EH (cell line): ENCODE measurements at places on chromosomes 1 and 21.
A peak's percentile ranks its signal among the peaks of the same experiment; 100 is the strongest.

DNA sequence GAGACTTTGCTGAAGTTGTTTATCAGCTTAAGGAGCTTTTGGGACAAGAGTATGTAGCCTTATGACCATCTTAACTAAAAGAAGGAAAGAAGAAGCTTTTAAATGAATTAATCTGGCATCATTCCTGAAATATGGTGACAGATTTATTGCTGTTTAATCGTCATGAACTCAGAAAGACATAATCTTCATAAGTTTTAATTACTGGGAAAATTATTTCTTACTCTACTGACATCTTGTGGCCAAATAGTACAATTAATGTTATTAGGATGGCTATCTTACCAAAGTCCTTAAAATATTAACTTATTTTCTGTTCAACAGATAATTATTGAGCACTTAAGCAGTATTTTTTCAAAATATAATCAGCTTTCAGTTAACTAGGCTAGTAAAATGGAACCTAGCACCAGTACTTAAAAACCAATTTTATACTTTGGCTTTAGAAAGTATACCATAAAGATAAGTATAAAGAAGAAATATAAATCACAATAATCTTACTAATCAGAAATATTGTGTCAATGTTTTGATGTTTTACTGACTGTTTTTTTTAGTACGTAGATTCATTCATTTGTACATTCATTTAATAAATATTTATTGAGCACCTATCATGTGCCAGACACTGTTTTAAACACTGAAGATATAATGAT is 34.7 kb upstream of the GPR25 start:
- peak; percentile 53 for DNase-seq

- DNase-seq, result peak; percentile 73
Measured at GRCh38 chr1:165383067-165383466, 26.6 kb upstream of the LMX1A start.

- no peak for DNase-seq
Measured at GRCh38 chr1:2271211-2271721, 43.1 kb downstream of the SKI start.

- DNase-seq, result no peak
Measured at GRCh38 chr1:114574365-114574764, 7.0 kb downstream of the BCAS2 start.

DNA sequence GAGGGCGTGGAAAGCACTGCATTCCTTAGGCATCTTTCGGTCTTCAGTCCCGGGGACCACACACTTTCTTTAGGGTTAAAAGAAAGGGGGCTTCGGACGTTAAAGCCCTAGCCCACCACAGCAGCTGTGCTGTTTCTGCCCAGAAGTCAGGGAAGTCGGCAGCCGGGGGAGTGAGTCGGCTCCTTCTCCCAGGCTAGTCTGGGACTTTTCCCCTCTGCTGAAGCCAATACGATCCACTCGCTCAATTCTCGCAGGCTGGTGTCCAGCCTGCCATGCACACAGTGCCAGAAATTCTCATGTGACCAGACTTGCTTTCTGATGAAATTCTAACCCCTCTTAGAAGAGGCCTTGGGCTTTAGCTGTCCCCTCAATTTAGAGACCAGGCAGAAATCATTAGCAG is 67.7 kb downstream of the BCAR3 start:
- peak; percentile 71 for DNase-seq

GRCh38 chr1:209486861-209487593 is 96.5 kb upstream of the CAMK1G start:
- DNase-seq, result peak; percentile 69

GRCh38 chr1:9341301-9341845 is 48.7 kb downstream of the SPSB1 start:
- DNase-seq, result peak; percentile 17

DNA sequence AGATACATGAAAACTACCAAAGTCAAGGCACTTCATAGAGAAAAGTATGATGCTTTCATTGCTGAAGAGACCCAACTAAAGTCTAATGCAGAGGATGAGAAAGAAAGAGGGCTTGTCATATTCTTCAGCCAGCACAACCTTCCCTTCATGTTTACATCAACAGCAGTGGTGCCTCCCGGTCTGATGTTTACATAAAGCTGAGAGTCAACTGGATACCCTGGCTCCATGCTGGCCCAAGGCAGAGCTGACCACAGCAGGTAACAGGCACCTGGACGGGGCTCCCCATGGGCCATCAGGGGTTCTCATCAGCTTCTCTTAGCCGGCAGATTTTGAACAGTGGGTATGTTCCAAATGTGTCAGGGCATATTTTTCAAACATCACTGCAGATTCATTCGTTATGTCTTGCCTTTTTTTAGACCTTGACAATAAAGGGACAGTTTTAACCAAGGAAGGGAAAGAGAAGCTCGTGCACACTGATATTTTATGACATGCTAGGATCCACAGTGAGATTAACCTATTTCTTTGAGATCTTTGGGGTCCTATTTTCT is 117.1 kb downstream of the NRIP1 start:
- no peak for DNase-seq

DNA sequence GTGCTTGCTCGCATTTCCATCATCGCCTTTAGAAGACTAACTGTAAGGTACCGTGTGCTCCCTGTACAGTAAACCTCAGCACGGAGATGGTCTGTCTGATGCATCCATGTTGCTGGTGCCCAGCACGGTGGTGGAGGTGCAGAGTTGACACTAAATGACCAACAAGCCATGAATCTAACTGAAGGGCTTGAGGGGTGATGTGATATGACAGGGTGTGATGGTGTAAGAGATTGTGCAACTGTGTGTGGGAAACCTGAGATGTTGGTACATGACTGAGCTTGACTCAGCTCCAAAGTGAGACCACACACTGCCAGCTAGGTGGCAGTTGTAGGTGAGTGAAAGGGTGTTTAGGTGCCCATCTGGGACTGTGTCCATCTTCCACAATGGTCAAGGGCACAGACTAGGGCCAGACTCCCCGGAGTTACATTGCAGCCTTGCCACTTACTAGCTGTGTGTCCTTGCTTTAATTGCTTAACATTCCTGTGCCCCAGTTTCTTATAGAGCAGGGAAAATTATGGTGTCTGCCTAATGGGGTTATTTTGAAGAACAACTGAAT is 21.4 kb downstream of the SLC2A1 start:
- peak; percentile 74 for DNase-seq

- no peak for DNase-seq
Measured at GRCh38 chr21:14491269-14491681, 54.8 kb downstream of the SAMSN1 start.

DNA sequence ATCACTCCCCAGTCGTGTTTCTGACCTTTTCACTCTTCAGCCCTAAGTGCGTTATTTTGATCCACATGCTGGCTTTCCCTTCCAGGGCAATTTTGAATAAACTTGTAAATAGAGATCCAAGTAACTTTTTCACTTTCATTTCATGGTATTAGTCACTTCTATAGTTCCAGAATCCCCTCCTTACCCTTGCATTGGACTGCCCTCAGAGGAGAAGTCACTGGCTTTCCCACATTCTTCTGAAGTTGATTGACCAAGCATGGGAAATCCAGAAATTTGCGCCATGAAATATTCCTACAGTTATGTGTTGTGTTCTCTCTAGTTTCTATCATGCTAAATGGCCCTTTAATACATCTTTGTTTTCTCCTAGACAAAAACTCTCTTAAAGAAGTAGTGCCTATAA is 177.3 kb upstream of the GORAB start:
- no peak for DNase-seq

DNA sequence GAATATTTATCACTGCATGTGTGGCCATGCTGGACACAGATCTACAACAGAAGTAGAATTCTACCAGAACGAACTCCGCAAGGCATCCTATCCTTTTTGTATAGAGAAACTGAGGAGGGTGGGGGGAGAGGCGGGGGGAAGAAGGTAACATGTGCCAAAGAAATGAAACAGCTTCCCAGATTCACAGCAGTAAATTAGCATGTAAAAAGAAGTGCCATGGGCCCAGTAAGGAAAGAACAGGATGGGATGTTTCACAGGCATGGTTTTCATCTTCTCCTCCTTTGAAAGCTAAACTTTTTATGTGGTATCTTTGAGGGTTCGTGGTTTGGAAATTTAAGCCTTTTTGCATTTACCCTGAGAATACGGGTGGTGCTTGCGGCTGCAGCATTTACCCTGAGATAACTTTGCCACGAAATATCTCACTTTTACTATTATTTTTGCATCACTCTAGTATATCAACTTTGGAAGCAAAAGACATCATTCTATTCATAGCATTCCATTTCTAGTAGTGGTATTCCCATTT is 168.9 kb downstream of the TPR start:
- DNase-seq, result no peak

GRCh38 chr1:155975375-155976061 is 2.8 kb downstream of the ARHGEF2 start:
- DNase-seq, result no peak

DNA sequence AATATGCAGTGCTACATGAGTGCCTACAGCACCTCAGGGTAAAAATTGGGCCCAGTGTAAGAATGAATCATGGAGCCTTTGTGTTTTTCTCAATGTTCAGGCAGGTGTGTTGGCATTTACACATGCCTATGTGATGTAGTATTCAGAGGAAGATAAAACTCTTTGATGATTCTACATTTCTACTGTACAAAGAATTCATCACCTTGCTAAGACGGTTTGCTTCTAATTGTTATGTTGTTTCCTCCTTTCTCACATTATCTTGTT is 867.3 kb downstream of the TTLL7 start:
- no peak for DNase-seq

DNA sequence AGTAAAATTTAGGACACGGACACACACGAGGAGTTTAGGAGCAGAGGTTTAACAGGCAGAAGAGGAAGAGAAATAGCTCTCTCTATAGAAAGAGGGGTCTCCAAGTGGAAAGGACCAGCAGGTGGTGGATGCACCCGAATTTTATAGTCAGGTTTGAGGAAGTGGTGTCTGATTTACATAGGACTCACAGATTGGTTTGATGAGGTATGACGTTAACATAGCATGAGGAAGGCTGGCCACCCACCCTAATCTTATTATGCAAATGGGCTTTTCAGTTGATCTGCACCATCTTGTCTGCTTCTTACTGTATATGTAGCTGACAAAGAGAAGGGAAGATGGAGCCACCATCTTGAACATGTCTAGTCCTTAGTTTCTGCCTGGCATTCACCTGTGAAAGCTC is 52.5 kb upstream of the RGS2 start:
- DNase-seq, result no peak

- DNase-seq, result peak; percentile 19
Measured at GRCh38 chr21:42474043-42474831, 21.8 kb downstream of the RSPH1 start.

DNA sequence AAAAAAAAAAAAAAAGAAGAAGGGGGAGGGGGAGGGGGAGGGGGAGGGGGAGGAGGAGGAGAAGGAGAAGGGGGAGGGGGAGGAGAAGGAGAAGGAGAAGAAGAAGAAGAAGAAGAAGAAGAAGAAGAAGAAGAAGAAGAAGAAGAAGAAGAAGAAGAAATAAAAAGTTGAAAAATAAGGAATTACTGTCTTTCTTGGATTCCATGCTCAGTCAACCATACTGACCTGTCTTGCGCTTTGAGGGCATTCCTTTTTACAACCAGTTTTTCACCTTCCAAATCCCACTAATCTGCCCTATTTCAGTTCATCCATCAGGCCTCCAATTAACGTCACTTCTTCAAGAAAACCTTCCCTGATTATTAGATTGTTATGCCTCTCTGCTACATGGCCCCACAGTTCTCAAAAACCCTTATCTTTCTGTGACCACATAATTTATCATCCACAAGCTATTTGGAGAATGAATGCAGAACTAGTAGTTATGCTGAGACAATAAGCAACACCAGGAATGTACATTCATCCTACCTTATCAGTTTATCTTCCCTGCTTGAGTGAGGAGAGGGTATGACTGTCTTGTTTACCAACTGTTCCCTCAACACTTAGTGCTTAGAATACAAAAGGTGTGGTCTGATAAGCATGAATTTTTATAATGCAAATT is 57.5 kb upstream of the GUCA2A start:
- DNase-seq, result peak; percentile 80

DNA sequence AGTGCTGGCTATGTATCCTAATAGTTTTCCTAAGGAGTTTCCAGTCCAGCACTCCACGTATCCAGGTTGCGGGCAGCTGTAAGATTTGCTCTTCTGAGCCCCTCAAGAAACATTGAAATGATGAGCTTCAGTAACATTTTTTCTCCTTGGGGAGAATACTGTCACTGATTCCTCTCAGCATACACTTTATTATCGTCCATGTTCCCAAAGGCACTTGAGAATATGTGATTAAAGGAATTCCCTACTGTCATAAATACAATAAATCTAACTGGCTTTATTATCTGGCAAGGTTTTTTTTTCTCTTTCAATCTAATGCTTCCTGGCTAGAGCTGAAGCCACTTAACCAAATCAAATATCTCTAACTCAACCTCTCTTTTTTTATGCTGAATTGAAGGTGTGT is 359.2 kb upstream of the PKN2 start:
- DNase-seq, result no peak

DNA sequence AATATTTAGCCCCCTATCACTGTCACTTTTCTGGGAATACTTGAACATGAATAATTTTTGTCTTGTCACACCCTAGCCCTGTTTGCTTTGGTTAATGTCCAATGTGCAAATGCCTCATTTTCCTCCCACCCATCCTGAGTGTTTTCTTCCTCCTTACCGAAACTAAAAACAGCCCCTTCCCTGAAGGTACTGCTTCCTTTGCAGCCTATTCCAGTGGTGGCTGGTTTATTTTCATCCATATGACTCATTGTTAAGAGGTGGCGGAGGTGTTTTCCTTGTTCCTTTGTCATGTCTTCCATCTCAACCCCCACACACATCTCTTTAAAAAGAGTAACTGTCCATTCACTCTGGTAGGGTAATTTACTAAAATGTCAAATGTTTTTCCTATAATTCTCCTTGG is 40.4 kb downstream of the CD55 start:
- DNase-seq, result no peak

DNA sequence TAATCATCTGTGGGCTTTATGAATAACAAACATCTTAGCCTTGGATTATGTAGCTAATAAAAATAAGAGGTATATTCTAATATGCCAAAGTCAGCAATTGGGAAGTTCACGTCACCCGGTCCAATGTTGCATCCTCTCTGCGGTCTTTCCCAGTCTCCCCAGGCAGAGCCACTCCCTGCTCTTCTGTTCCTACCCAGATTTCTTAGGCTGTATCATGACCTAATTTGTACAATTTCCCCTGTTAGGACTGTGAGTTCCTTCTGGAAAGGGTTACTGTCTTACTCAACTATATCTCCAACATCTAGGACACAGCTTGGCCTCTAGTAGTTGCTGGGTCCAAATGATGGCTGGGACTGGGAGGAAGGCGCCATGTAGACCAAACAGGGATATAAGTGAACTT is 29.8 kb upstream of the C1orf198 start:
- DNase-seq, result no peak

DNA sequence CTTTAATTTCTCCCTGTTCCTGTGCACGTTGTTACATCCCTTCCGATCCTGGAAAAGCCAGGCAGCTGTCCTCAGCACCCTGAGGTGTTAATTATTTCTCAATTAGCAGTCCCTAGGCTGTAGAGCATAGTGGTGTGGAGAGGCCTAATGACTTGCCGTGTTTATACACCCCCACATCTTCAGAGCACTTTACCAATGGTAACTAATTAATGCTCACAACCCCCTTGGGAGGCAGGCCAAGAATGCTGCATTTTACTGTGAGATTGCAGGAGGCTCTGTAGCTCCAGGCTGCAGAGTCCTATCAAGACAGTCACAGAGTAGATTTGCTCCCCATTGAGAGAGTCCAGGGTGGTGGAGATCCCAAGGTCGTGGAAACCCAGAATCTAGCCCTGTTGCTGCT is 2.4 kb upstream of the PARS2 start:
- DNase-seq, result no peak
